PC-9 (cell line): ENCODE measurements at places on chromosomes 3 and 15. TPM values are rescaled to one million over a fixed set of nuclear protein-coding genes. Genes with fewer than 3 reads are reported as not detected.
A peak's percentile ranks its signal among the peaks of the same experiment; 100 is the strongest.

GRCh38 chr3:182142928-182143327, 431.2 kb downstream of the SOX2 start:
- no peak for DNase-seq

CCR4 gene
- total RNA-seq, result not detected in 2 replicates

- DNase-seq, result no peak
Measured at GRCh38 chr3:182629521-182629920, 163.8 kb upstream of the ATP11B start.

DNA sequence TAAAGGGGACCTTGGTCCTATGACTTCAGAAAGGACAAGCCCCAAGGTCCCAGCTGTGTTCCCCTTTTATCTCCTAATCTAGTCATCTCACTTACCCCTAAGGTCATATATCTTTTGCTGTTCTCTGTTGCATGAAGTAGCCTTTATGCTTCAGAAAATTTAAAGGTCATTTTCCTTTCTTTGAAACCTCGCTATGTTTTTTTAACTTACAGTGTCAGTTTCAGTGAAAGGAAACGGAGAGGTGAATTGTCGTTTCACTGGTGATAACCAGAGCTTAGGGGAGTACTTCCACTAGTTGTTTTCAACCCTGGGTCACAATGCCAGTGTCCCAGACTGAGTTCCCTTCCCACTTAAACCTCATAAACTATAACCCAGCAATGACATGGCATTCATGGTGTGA, 357.4 kb downstream of the GAP43 start:
- DNase-seq, result no peak

VPS33B gene
- total RNA-seq, result 12.1 and 13.6 TPM in 2 replicates

GRCh38 chr3:8095724-8096123, 405.9 kb upstream of the LMCD1 start:
- DNase-seq, result no peak

DNA sequence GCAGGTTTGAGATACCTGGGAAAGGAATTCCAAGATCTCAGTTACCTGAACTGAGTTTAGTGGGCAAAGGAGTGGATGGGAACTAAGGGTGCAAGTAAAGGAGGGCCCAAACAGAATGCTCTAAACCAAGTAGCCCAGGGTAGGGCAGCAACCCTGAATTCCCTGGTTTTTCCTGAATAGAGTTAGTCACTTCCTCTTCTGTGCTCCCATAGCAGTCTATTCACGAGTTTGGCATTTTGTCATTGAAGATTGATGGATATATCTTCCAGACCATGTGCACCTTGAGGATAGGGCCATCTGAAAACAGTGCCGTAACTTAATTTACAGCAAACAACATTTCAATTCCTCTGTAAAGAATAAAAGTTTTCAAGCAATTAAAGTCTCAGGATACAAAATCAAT, 18.5 kb upstream of the PTX3 start:
- no peak for DNase-seq

GRCh38 chr3:127792541-127793292, 29.6 kb downstream of the MGLL start:
- peak; percentile 78 for DNase-seq

GRCh38 chr15:86834115-86834863, 754.6 kb downstream of the AGBL1 start:
- no peak for DNase-seq

DNA sequence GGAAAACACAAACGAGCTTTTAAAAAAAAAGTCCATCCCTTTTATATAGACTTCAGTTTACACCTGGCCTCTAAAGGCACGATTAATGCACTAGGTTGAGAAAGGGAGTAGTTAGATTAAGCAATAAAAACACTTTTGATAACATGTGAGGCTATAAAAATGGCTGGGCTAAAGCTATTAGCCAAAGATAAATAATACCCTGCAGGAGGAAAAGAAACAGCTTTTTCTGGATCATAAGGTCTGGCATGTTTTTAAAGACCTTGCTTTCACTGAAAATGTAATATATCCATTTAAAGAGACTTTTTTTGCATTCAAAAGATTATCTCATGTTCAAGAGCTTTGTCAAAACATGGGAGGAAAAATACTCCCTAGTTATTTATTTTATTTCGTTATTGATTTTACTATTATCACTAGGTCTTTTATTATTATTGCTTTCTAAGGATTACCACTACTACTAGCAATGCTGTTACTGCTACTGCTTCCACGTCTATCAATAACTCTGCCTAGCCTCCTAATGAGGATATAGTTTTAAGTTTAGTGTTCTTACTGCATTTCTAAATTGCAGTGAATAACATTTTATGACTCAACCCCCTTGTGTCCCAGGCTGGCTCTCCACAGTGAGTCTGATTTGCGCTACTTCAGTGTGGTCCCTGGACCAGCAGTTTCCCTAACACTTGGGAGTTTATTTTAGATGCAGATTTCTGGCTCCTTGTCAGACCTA, 93.4 kb downstream of the THRB start:
- no peak for DNase-seq

GRCh38 chr15:99447497-99448371, 118.0 kb upstream of the MEF2A start:
- DNase-seq, result no peak

GRCh38 chr3:157078811-157079185, 81.1 kb downstream of the CCNL1 start:
- no peak for DNase-seq

DNA sequence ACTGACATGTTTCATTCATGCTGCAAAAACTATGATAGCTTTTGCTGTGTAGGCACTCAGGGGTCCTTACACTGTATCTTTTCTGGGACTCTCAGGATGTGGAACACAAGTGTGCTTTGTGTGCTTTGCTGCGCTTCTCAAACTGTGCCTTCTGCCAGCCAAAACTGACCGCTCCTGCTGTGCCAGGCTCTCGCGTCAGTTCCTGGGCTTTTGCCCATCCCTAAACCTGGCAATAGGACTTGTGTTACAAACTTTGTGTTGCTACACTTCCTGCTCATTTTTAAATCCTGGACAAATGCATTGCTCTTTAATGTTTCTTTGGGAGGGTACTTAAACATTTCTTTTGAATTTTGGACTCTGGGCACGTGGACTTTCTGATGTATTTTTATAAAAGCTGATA, 60.3 kb downstream of the DIPK2A start:
- no peak for DNase-seq

GRCh38 chr3:122975163-122975923, 52.2 kb downstream of the SEMA5B start:
- DNase-seq, result peak; percentile 87

GRCh38 chr15:99412082-99412481, 153.7 kb upstream of the MEF2A start:
- no peak for DNase-seq

GRCh38 chr3:8899876-8900460, 63.3 kb downstream of the RAD18 start:
- no peak for DNase-seq

CPLX3 gene
- total RNA-seq, result not detected in 2 replicates
